ENCODE measurements at places on chromosomes 11 and 22. TPM values are rescaled to one million over a fixed set of nuclear protein-coding genes. Genes with fewer than 3 reads are reported as not detected.

EEF1G gene
- 1,743 TPM for total RNA-seq

DNA sequence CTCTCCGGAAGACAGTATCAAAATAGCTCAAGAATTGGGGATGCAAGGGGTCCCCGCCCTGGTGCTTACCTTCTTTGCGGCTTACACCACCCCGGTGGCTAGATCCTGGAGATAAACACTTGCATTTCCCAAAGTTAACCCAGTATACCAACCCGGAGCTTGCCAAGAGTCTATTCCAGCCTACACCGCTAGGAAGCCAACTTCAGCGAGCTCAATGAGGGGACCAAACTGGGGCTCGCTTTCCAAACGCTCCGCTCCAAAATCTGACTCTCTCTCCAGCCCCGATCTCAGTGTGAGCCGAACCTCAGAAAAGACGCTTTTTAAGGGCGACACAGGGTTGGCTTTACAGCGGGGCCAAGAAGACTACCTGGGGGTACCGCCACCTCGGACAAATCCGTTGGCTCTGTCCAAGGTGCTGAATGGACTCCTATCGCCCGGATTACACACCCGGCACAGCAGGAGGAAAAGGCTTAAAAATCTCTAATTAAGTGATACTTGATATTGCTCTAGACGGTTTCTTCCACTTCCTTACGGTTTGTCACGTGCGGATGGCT lies 20.1 kb upstream of the BDNF start:
- DNase-seq, result peak; percentile 68

DNA sequence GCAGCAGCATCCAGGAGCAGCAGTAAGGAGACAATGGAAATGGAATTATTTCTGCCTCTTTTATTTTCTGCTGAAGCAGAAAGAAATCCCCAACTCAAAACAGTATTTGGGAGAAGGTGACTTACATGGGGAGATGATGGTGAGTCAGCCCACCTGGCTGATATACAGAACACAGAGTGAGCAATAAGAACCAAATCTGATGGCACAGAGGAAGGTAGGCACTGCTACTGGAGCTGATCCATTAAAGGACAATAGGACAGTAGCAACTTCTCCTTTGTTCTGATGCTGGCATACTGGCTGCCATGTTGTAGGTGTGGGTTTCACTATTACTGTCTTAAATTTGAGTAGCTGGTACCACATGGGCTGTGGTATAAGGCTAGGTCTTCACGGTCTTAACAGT lies 45.2 kb downstream of the CLPB start:
- DNase-seq, result no peak

GRCh38 chr11:112564228-112564955 lies 303.7 kb upstream of the PLET1 start:
- DNase-seq, result peak; percentile 82
